Left renal cortex interstitium (tissue), 4 donors: ENCODE measurements at places on chromosomes 1 and 21. TPM values are rescaled to one million over a fixed set of nuclear protein-coding genes. Genes with fewer than 3 reads are reported as not detected.
A peak's percentile ranks its signal among the peaks of the same experiment; 100 is the strongest.

The OR2L13 gene
- not detected for polyA plus RNA-seq

The PRMT2 gene
- 134 TPM for polyA plus RNA-seq

The POLR3GL gene
- polyA plus RNA-seq, result 42.2 TPM

GRCh38 chr1:53987880-53988279, 30.1 kb downstream of the LDLRAD1 start:
- DNase-seq, result no peak

GRCh38 chr1:246724731-246725095, 504 bp downstream of the SCCPDH start:
- DNase-seq, result peak; percentile 56

DNA sequence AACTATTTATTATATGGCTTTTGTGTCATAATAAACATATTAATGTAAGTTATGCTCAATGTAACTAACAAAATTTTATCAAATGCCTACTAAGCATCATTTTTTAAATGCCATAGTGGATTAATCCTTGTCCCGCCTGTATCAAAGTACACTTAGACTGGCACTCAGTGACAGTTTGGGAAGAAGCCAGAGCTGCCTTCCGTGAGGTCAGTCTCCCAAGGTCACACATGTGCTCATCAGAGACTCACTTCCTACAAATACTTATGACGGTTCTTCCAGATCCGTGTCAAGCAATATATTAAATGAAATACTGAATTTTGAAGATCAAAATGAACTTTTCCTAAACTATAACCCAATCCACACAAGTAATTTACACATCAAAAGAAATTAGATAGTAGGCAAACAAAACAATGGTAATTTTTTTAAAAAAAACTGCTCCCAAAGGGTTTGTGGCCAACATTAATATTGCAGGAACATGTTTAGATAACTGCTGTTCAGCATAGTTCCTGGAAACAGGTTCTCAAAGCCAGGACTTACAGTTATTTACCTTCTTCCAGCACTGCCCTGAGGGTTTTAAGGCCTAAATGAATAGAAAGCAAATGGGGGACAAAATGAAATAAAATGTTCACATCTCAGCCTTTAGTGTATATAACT, 27.2 kb downstream of the WLS start:
- no peak for DNase-seq

- no peak for DNase-seq
Observed at GRCh38 chr1:10051656-10052055, 18.9 kb downstream of the UBE4B start.

DNA sequence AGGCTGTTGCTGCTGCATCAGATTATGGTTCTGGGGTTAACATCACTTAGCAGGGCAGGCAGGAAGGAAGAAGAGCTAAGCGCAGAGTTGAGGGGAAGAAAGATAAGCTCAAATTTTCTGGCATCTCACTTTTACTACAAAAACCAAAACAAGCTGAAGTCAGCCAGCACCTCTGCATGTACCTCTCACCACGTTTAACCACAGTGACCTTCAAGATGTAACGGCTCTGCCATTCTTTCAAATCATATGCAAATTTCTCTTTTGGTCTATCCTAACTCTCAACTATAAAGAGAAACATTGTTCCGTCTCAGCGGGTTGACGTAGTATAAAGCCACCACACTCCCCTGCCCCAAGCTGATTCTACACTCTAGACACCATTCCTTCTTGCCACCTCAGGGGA, 154.4 kb downstream of the OMA1 start:
- no peak for DNase-seq
